Fibroblast of upper back skin (primary cell): ENCODE measurements at places on chromosomes 7 and 10.

DNA sequence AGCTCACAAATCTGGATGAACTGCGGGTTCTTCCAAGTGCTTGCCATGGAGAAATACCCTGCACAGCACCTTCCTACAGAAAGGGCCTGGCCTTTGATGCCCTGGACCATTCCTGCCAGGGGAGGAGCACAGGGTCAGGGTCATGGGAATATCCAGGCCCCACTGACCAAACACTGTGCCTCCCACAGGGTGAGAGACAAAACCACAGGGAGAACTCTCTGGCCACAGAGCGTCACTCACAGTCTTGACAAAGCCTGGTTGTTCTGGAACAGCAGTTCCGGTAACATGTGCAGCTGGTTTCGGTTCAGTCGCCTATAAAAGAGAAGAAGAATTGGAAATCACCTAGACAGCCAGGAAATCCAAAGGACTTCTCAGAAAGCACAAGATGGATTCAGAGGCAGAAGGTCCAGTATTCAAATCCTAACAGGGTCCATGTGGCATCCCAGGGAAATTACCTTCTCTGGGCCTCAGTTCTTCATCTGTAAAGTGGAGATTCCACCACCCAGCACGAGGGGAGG, 28.1 kb downstream of the SLIT1 start:
- no peak for DNase-seq

- DNase-seq: no peak
Measured at GRCh38 chr7:137867289-137867688, 20.5 kb upstream of the DGKI start.

- peak; percentile 74 for DNase-seq
Measured at GRCh38 chr10:24858288-24859270, 93.8 kb downstream of the PRTFDC1 start.

GRCh38 chr7:50608196-50608906, 43.1 kb upstream of the DDC start:
- no peak for DNase-seq

- no peak for DNase-seq
Measured at GRCh38 chr10:97220355-97220754, 34.6 kb upstream of the SLIT1 start.

GRCh38 chr10:111126077-111126476, 49.2 kb downstream of the ADRA2A start:
- peak; percentile 69 for DNase-seq

GRCh38 chr7:81420526-81421226, 349.2 kb downstream of the HGF start:
- DNase-seq: no peak

DNA sequence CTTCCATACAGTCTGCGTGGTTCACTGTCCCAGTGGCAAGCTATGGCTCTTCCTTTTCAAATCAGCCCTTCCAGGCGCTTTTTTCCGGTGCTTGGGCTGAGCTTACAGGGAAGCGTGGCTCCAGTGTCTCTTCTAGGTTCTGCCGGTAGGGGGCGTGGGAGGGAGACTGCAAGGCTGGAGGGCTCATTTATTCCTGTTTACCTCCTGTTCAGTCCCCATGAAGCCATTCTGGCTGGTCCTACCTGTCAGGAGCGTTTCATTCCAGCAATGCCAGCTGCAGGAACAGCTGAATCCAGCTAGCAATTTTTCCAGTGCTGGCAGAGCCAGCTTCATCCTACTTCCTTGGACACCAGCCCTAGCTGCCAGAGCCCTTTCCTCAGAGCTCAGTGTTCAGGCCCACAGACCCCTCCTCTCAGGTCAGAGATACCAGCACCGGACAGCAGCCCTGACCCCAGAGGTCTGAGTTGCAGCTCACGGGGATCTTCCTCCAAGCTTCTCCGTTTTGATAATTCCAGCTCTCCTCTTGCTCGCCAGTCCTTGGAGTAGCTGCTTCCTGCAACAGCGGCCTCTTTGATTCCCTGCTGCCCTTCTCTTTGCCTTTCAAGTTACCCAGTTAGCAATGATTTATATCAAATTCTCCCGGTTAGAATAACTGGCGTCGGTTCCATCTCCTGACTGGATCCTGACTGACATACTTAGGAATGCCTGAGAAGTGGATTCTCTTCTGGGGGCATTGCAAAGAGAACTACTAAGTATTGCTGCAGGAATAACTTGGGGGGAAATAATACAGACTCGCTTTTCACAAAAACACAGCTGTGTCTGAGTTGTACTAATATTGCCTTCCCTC, 129.8 kb downstream of the FRMD4A start:
- peak; percentile 60 for DNase-seq
